T-helper 9 cell (primary cell): ENCODE measurements at places on chromosomes 3 and 15.

DNA sequence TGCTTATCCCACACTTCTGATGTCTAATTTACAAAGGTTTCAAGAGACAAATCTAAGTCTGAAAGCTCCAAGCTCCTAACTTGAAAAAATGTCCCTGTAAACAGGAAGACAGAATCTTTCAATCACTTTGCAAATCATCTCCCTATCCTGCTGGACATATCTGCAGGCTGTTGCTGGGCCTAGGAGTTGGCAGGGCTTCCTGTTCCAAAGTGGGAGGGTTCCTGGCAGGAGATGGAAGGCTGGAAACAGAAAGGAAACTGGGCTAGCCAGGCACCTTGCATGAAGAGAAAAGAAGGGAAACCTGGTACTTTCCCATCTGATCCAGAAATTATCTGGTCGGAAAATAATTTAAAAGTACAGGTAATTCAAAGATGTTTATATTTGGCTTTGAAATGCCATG lies 227.3 kb upstream of the IL12A start:
- DNase-seq = no peak

GRCh38 chr3:160648701-160649100 lies 28.3 kb upstream of the ARL14 start:
- no peak for DNase-seq

DNA sequence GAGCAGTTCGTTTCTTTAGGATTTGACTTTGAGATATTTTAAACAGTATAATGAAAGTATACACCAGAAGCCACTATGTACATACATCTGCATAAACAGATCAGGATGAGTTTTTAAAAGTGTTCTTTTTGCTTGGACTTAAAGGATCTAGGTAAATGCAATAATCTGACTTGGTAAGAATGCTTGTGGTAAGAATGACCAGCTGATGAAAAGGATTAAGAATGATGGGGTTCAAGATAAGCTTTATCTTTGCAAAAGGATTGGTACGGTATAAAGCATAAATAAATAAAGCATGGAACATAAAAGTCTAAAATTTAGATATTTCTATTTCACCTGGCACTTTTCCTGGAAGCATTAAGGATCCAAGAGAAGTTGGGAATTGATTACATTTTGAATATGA lies 9.8 kb upstream of the MME start:
- DNase-seq = no peak

- no peak for DNase-seq
Observed at GRCh38 chr3:39122813-39123212, 15.3 kb downstream of the TTC21A start.

DNA sequence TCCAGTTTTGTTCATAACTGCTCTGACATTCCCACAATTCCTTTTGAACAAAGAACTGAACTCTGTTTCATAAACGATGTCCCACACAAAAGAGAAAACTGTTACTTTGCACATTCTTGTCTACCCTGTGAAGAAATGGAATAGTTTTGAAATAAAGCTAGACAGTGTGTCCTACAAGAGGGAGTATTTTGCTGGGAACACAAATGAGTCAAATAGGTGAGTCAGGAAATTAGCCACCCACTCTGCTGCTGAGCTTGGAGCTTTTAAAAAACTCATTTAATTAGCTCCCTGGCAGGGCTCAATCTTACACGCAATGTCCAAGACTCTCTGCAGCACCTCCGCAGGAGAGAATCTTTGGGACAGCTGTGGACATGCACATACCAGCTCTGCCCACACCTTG lies 193.4 kb downstream of the SLC9A9 start:
- no peak for DNase-seq
